Renal cortex interstitium (tissue), 15 donors: ENCODE measurements at places on chromosomes 12 and 14. TPM values are rescaled to one million over a fixed set of nuclear protein-coding genes. Genes with fewer than 3 reads are reported as not detected.

- DNase-seq, result no peak
These were observed 385.6 kb downstream of the SYT1 start for GRCh38 chr12:79250186-79250585.

CAPZA3 gene
- 0.27 TPM for polyA plus RNA-seq

DNA sequence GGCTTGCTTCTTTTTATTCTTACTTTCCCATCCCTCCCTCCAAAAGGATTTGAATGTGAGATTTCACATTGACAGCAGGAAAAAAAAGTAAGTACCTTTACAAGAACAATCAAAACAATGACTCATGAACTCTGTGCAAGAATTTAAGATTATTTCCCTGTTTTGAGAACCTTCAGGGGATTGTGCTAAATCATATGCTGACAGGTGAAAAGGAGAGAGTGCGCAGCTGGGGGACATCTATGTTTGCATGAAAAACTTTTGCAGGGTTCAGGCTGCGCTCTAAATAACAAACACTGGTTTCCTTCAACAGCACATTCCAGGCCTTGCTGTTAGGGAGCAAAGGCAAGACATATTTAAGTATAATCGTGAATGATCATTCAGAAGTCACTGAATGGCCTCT is 27.3 kb downstream of the RERG start:
- DNase-seq, result peak; percentile 64

DNA sequence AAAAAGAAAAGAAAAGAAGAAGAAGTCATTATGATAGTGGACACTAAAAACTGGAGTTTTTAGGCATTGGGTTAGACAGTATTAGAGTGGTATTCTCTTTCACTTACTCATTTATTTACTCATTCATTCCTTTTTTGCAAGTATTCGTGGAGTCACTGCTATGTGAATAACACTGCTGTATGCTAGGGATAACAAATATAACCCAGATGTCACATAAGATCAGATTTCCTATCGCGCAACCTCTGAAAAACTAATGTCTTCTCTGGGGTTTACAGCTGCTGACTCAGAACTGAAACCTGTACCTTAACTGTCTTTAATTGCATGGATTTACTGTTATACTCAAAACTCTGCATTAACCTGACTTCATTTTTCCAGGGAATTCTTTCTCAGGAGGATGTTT is 353.7 kb downstream of the LRIG3 start:
- DNase-seq, result no peak

- DNase-seq, result no peak
These were observed 4.6 kb downstream of the ZNF384 start for GRCh38 chr12:6684609-6685008.

- DNase-seq, result no peak
These were observed 13.3 kb downstream of the SPIC start for GRCh38 chr12:101488469-101488868.

RDH12 gene
- polyA plus RNA-seq, result 0.32 TPM

GRCh38 chr14:30681752-30682355 is 59.7 kb downstream of the SCFD1 start:
- no peak for DNase-seq

- no peak for DNase-seq
These were observed 268.2 kb downstream of the SNAPC1 start for GRCh38 chr14:62030387-62030786.

DNA sequence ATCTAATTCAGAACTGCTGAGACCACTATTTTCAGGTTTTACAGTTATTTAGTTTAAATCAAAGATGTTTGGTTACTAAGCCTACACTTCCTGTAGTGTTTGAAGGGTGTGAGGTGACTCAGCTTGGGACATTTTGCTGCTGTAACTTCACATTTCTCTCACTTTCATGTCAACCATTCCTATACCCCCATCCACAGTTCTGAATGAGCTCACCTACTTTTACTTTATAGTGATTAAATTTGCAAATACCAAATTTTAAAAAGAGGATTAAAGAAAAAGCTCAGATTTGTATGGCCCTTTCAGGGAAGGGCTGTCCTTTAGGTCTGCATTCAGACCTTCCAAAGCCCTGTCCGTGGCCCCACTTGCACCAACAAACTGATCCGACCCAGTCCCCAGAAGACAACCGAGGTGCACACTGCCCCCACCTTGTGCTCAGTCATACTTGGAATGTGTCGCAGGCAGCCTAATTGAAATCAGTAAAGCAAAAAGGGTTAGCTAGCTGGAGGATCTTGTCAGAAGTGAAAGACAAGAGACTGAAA is 174.4 kb downstream of the MON2 start:
- no peak for DNase-seq

PPM1H gene
- 30.2 TPM for polyA plus RNA-seq

DNA sequence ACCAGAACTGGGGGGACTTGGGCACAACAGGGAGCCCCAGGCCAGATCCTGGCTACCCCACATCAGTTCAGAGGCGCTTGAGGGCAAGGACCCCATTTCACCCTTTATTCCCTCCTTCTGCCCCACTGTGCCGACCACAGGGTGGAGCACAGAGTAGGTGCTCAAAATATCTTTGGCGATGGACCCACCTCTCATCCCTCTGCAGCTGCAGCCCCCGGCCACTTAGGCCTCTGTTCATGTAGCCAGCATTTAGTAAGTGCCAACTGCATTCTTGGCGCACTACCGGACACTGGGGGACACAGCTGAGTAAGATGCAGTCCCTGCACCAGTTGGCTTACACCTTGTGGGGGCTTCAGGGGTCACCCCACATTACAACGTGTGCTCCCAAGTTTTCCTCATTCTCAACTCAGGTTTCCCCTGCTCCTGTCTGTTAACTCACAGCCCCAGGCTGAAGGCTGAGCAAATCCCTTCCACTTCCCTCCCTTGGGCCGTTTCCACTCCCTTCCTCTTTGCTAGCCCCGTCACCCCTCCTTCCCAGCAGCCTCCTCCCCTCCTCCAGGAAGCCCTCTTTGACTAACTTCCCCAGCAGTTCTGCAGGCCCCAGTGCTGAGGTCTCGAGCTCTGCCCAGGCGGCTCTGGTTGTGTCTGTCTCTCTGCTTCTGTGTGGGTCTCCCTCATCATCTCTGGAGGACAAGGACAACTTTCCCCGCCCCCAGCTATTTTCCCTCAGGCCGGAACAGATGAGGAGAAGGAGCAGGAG is 26.5 kb downstream of the KRT80 start:
- no peak for DNase-seq

DNA sequence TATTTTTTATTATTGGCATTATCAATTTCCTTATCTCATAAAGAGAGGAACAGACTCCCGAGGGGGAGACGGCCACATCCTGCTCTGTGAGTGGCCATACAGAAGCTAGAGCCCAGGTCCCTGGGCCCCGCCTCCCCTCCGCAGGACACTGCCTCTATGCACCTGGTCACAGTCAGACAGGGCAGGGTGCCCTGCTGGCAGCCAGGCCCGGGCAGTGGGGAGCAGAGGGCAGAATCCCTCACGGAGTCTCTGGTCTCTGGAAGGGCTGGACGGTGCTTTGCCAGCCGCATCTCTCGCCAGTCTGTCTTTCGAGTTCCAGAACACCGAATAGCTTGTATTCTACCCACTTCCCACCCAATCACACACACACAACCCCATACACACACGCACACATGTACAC is 16.4 kb upstream of the CACNA2D4 start:
- no peak for DNase-seq

TCTN1 gene
- 77.2 TPM for polyA plus RNA-seq

- no peak for DNase-seq
These were observed 158.5 kb downstream of the NELL2 start for GRCh38 chr12:44717612-44718011.

DNA sequence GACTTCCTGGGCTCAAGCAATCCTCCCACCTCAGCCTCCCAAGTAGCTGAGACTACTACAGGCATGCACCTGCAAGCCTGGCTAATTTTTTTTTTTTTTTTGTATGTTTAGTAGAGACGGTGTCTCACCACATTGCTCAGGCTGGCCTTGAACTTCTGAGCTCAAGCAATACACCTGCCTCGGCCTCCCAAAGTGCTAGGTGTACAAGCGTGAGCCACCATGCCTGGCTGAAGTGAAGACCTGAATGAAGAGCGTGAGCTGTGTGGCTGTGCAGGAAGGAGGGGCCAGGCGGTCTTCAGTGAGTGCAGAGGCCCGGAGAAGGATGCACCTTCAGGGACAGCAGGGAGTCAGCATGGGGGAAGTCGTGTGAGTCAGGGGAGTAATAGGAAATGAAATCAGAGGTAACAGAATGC is 14.9 kb upstream of the NFKBIA start:
- no peak for DNase-seq

- DNase-seq, result no peak
These were observed 232.5 kb upstream of the NOS1 start for GRCh38 chr12:117593815-117594400.

EGLN3 gene
- polyA plus RNA-seq, result 18.2 TPM

TAS2R50 gene
- not detected for polyA plus RNA-seq

SMCO2 gene
- polyA plus RNA-seq, result 0.40 TPM

GRCh38 chr12:111213561-111213960 is 155.3 kb downstream of the PHETA1 start:
- DNase-seq, result no peak

TAS2R20 gene
- 1.9 TPM for polyA plus RNA-seq

SERPINA10 gene
- 0.06 TPM for polyA plus RNA-seq

FGFR1OP2 gene
- polyA plus RNA-seq, result 89.0 TPM

- no peak for DNase-seq
These were observed 55.3 kb downstream of the MDM2 start for GRCh38 chr12:68863109-68863770.

DNA sequence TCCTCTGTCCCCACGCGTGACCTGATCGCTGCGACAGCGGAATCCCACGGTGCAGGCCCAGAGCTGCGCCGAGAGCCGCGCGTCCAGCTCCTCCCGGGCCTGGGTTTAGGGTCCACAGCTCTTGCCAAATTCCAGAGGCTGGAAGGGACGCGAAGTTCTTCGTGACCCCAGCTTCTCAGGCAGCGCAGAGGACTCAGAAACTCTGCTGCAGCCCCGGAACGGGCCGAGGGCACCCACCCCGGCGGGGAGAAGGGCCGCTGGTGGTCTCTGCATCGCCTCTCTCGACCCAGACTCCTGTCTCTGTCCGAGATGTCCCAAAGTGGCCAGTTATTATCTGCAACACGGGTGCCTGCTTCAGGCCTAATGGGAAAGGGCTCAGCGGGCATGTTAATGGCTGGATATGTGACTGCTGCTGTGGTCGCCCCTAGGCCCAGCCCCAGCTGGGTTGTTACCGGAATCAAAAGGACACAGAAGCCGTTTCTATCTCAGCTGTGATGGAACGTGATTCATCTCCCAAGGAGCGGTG is 236.4 kb downstream of the VRK1 start:
- DNase-seq, result no peak

GRCh38 chr14:34874386-34875030 is 652 bp downstream of the BAZ1A start:
- DNase-seq, result peak; percentile 56

DNA sequence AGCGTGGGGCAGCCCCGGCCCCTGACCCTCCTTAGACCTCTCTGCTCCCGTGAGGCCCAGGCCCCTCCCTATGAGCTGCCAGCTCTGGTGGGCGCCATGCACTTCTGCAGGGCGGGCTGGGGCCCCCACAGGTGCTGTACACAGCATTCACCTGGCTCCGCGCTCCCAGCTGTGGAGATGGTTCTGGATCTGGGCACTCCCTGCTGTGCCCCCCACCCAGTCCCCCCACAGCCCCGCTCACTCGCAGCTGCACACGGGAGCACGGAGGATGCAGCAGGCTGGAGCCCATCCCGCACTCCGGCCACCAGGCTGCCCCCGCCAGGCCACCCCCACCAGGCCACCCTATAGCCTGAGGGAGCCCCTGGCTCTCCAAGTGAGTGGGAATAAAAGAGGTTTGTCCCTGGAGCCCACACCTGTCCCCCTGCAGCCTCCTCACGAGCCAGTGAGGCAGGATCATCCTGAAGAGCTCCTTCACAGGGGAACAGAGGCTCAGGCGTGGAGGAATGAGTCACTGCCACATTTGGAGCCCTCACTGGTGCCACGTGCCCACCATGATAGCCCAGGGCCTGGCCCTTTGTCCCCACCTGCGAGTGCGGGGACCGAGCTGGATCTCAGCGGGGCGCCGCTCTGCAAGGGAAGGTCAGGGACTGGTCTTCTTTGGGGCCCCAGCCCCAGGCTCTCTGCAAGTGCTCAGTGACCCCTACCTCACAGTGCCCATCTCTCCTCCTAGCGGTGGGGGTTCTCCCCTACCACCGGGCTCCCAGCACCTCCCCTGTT is 1.9 kb downstream of the ADSS1 start:
- no peak for DNase-seq
